ENCODE measurements at places on chromosomes 6 and 20. TPM values are rescaled to one million over a fixed set of nuclear protein-coding genes. Genes with fewer than 3 reads are reported as not detected.

The ANKEF1 gene
- total RNA-seq: 7.5 TPM

The TENT5A gene
- total RNA-seq: 20.8 TPM

The SSTR4 gene
- total RNA-seq: 0.30 TPM

- no peak overlapping the region for H3K27ac ChIP-seq
- H3K4me1 ChIP-seq: no peaks in the 10 kb centered on the region
- H3K4me3 ChIP-seq: no peak overlapping the region
These were observed 78.0 kb upstream of the ELOVL5 start for GRCh38 chr6:53426667-53427270.

DNA sequence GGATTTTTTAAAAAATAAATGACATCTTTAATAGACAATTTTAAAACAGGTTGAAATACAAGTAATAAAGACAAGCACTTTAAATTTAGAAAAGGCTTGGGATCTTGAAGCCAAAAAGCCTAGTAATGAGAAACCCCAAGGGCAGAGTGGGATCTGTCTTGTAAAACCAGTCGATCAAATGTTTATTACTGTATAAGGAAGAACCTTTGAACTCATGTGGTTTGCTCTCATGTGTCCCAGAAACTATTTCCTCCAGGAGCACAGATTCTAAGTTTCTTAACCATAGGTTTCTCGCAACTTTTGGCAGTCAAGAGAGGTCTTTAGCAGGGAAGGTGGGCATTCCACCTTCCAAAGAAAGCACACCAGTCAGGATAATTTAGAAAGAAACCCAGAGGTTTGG lies 541.7 kb upstream of the BTBD3 start:
- H3K27me3 ChIP-seq: no peaks in the 10 kb centered on the region
- H3K36me3 ChIP-seq: no peaks in the 10 kb centered on the region
- H3K27ac ChIP-seq: no peak overlapping the region
- H3K4me3 ChIP-seq: no peak overlapping the region

GRCh38 chr20:35515949-35516645 lies 13.4 kb downstream of the C20orf173 start:
- H3K27ac ChIP-seq: no peak overlapping the region
- DNase-seq: no peak
- H3K36me3 ChIP-seq: peaks cover 11% of the 10 kb centered on the region
- H3K4me1 ChIP-seq: no peaks in the 10 kb centered on the region

- no peaks in the 10 kb centered on the region for H3K27me3 ChIP-seq
- no peak for DNase-seq
These were observed 3.7 kb upstream of the LPIN3 start for GRCh38 chr20:41336711-41337492.

- no peak for DNase-seq
- H3K36me3 ChIP-seq: no peaks in the 10 kb centered on the region
- H3K4me3 ChIP-seq: no peak overlapping the region
- H3K27me3 ChIP-seq: no peaks in the 10 kb centered on the region
- H3K27ac ChIP-seq: no peak overlapping the region
- H3K4me1 ChIP-seq: no peaks in the 10 kb centered on the region
These were observed 158.2 kb upstream of the PRND start for GRCh38 chr20:4563534-4563933.
